Left lobe of liver (tissue), 2 donors: ENCODE measurements at places on chromosomes 6 and 20. TPM values are rescaled to one million over a fixed set of nuclear protein-coding genes. Genes with fewer than 3 reads are reported as not detected.

The GNRH2 gene
- total RNA-seq = 1.6 TPM

The MYLK4 gene
- total RNA-seq = 0.25 TPM

The FUT9 gene
- not detected for total RNA-seq

The TRIM10 gene
- 1.9 TPM for total RNA-seq

The COL10A1 gene
- total RNA-seq = not detected

The TINAG gene
- not detected for total RNA-seq

The CNKSR3 gene
- 42.9 TPM for total RNA-seq

The ACTR5 gene
- 6.6 TPM for total RNA-seq

The TPMT gene
- total RNA-seq = 25.5 TPM
